ENCODE measurements at places on chromosomes 1 and 21.

DNA sequence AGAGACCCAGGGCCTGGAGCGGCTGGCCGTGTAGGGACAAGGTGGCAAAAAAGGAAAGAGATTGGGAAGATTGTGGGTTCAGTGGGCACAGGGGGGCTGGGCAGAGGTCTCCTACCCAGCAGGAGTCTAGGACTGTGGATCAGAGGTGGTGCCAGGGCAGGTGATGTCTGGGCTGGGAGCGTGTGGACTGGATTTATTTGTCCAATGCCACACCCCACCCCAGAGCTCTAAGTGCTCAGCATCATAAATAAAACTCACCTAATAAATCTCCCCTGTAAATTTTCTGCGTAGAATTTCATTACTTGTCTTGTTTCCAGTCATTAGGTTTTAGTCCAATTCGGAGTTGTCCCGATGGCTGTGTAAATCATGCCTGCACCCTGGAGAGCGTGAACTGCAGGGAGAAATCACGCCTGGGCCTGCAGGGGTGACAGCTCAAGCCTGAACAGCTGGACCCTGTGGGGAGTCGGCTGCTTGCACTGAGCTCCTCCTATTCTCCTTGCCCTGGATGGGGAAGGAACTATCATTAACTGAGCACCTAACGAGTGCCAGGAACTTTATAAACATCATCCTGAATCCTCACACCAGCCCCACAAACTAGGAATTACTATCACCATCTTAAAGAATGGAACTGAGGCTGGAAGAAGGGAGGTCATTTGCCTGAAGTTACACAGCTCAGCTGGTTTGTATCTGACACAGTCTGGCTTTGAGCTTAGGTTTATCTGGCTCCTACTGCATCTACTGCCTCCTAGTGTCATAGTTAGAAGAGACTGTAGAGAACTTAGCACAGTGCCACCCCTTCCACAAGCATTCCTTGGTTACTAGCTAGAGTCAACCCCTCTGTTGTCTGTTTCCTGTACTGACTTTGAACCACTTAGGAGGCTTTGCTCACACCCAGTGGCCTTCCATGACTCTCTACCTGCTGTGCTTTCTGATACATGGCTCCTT lies 25.0 kb upstream of the POU3F1 start:
- no peak for DNase-seq

GRCh38 chr1:41461790-41462679 lies 22.4 kb downstream of the EDN2 start:
- DNase-seq = no peak

DNA sequence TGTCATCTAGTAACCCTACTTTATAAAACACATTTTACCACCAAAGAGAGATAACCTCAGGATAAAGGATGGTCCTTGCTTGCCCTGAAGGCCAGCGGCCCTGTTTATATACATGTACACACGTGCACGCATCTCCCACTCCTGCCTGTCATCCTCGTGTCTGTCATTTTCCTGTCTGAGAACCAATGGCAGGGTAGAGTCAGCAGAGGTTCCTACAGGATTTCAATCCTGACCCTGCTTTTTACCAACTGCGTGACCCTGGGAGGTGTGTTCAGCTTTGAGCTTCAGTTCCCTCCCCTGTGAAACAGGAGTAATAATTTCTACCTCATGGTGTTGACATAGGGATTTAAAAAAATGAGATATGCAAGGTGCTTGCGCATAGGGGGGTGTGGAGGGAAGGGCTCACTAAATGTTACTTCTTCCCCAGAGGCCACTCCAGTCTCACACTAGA lies 12.3 kb upstream of the RASSF5 start:
- DNase-seq = no peak

DNA sequence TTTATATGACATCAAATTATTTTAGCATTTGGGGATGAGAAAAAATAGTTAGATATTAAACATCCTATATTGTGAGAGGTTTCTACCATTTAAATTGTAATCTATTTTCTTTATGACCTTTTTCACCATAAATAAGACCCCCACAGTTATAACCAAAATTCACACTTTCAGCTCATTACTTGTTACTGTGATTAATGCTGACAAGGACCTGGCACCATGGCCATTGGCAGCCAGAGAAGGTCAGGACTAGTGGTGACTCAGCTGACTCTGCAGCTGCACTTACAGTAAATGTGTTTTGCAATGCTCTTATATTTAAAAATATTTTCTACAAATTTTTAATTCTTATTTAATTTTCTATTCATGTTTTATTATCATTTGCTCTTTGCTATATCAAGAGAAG lies 133.3 kb upstream of the C1orf105 start:
- no peak for DNase-seq

GRCh38 chr1:235817101-235817728 lies 49.5 kb downstream of the LYST start:
- DNase-seq = no peak

DNA sequence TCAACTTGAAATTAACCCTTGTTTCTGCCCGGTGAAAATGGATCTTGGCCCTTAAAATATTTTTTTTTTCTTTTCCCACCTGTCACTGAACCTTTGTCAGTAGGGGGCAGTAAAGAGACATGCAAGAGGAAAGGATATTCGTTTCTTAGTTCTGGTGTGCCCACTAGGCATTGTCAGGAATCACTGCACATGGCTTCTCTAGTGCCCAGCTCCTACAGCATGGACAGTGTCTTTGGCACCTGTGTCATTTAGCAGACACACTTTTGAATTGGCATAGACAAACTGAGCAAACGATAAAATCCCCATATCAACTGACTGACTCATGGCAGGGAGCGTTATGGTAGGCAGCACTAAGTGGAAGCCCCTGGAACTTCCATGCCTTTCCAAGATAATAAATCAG lies 1048.1 kb downstream of the BRINP3 start:
- DNase-seq = no peak

DNA sequence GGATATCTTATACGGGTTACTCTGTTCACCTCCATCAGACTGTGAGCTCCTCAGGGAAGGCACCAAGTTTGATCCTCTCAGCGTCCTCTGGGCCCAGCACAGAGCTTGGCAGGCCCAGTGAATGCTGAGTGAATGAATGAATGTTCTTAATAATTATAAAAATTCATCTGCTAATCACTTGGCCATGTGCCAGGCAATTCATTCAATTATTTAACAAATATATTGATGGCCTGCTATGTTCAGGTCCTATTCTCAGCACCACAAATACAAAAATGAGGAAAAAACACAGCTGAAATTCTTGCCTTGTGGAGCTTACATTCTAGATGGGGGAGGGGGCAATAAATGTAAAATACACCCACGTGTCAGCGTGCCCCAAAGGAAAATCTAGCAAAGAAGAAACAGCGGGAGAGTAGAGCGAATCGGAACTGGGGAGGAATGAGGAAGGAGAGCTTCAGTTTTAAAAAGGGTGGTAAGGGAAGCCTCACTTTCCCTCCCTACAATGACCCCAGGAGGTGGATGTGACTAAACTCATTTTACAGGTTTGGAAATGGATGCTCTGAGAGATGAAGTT lies 15.8 kb downstream of the CDCP2 start:
- DNase-seq = no peak

- DNase-seq = no peak
Observed at GRCh38 chr1:100649146-100649545, 70.4 kb upstream of the VCAM1 start.

- no peak for DNase-seq
Observed at GRCh38 chr1:225485226-225485625, 57.4 kb upstream of the LBR start.

DNA sequence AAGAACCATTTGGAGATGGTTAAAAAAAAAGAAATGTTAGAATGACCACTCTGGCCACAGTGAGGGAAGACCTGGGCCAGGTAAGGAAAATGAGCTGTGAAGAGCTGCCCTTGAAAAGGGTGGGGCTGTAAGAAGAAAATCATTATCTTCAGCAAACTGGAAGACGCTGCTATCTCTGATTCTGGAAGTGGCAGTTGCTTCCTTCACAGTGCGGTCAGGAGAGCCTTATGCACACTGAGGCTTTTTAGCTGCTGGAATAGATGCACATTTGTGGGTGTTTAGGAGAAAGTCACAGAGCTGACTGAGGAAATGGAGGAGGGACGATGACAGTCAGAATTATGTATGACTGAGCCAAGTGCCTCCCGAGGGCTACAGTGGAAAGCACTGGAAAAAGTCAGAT lies 91.6 kb downstream of the TBX19 start:
- DNase-seq = no peak

DNA sequence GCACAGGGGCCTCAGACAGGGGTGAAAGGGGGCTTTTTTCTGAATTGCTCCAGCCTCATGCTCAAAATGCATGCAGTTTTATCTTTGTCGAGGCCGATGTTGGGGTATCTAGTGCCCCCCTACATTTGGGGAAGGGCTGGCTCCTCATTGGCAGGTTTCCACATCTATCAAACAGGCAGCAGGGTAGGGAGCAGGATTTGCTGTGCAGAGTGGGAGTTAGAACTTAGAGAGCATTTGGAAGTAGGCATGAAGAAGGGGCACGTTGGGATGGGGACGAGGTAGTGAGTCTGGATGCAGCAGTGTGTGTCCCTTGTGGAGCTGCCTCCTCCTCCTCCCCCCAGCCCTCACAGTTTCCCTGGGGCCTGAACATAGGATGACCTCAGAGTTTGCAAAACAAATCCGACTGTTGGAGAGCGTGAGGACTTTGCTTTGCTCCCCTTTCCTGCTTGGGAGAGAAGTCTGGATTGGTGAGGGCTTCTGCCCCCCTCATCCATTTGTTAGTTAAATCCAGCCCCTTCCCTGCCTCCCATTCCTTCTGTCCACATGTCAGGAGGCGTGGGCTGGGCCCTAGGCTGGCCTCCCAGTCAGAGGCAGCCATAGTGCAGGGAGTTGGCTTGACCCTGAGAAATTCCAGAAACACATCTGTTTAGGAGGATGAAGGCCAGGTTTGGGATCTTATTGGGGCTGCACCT lies 36.9 kb upstream of the GPR37L1 start:
- DNase-seq = no peak

GRCh38 chr1:21935393-21935804 lies 1.7 kb downstream of the HSPG2 start:
- no peak for DNase-seq

DNA sequence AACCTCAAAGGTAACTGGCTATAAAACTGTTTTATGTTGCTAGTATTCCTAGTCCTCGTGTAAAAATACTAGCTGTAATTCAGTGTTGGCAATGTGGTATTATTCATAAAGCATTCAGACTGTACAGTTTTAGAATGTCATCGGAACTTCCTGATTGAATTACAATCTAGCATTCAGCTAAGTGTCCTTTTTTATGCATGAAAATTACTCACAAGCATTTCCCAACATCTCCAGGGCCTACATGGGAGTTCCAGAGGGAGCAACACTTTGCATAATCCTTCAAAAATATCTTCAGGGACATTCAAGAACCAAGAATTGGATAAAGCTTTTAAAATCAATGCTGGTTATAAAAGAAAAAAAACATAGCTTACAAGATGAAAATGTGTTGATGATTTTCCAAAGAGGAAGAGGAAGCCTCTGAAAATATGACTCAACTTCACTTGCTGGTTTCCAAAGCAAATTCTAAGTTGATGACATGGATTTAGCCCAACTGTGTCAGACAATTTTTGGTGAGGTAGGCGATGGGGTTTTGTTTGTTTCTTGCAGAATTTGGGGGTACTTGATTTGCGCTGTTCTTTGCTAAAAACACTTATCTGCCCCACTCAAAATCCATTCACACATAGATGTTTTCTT lies 137.8 kb downstream of the SLC44A5 start:
- DNase-seq = no peak

GRCh38 chr1:60280256-60280655 lies 206.7 kb upstream of the C1orf87 start:
- DNase-seq = no peak

DNA sequence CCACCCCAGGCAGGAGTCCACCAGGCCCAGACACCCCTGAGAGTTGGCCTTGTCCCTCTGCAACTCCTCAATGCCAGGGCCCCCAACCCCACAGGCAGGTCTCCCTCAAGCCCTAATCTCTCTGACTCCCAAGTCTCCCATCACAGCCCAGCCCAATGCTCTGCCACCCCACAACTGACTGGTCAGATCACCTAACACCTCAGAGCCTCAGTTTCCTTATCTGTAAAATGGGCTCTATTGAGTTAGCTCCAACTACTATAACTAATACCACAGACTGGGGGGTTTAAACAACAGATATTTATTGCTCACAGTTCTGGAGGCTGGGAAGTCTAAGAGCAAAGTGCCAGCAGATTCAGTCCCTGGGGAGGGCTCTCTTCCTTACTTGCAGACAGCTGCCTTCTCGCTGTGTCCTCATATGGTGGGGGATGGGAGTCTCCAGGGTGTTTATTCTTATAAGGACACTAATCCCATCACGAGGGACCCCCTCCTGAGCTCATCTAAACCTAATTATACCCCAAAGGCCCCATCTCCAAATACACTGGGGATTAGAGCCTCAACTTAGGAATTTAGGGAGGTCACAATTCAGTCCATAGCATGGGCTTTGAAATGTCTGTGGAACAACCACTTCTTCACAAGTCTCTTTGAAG lies 34.9 kb upstream of the ZC3H12A start:
- DNase-seq = no peak

- no peak for DNase-seq
Observed at GRCh38 chr1:20154301-20154831, 15.2 kb downstream of the PLA2G2F start.

DNA sequence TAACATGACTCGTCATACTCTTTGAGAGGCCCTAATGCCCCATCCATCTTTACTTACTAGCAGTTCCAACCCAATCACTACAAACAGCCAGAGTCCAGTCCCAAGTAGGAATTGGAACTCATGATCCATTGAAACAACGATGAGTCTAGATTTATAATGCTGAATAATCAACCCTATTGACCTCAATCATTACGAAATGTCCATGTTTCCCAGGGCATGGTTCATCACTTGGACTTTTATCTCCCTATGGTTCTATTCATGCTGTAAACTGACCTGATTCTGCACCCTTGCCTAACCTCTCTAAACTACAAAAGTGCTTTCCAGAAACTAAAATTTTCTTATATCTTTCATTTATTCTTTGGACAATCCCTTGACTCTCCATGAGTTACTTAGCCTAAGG lies 840.0 kb upstream of the B3GALT2 start:
- DNase-seq = no peak

DNA sequence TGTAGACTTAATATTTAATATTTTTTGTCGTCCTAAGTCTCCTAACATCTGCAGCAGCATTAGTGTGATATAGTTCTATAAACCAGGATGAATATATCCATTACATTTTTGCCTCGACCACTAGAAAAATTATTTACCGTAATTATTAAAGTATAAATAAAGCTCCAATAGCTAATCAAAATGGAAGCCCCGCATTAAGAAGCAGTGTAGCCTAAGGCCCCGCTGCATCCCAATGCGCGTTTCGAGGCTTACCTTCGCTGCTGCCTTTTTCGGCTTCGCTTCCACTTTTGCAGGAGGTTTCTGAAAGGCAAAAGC lies 891 bp downstream of the HMGN1 start:
- no peak for DNase-seq

DNA sequence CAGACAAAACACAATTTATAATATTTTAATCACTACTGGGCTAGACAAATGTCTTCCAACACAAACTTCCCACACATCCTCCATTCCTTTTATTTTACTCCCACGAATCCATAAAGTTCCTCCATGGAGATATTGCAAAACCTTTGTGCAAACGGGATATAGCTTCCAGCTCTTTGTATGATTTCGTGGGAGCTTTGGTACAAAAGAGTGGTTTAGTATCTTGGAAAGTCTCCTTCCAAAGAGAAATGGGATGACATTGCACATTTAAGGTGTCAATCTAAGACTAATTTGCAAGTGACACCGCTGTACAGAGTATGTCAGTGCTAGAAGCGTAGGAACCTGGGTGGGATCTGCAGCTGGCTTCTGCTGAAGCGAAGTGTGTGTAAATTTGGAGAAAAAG lies 455.2 kb upstream of the RUNX1 start:
- no peak for DNase-seq

All from amniotic stem cell (primary cell).